ENCODE measurements at places on chromosomes 12 and 14.

DNA sequence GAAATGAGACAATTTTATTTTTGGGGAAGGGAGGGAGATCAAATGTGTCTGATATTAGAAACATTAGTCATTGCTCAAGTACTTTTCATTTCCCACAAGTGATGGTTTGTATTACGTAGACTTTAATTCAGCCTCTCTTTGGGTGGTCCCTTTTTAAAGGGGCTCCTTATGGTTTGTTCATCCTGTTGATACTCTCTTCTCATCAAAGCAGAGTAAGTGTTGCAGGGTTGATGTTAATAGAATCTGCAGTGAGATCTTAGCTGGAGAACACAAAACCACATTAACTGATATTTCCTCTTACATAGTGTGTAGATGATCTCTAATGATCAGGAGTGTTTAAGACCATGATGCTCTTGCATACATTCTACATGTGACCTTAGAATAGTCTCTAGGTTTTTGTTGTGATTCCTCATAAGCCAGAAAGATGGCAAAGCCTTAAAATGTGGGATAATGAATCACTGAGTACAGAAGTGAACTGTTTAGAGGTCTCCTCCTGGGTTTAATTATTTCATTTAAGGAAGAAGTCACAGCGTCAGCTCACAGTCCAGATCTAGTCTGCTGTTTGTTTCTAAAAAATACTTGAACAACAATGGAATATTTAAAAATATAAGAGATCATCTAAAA, 87.4 kb upstream of the PTPRR start:
- DNase-seq: no peak

DNA sequence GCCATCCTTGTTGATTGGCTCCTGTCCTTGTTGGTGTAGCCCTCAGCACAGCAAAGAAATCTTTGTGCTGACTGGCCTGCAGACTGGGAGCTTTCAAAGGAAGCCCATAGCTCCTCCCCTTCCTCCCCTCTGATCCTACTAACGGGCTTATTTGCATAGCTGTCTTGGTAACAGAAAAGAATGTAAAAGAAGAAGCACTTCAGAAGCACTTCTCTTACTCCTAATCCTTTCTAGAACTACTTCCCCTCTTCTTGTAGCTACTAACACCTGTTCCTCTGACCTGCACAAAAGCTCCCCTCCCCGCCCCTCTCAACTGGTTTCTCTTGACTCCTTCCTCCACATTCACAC, 14.3 kb upstream of the RIC8B start:
- DNase-seq: no peak

GRCh38 chr12:30926243-30927221, at the start of gene TSPAN11:
TSPAN11 (plus strand) TSS chr12:30926748; CDS start chr12:30953992, 27,244 bp downstream.
- DNase-seq: no peak

GRCh38 chr14:54166049-54166950, 209.7 kb upstream of the BMP4 start:
- no peak for DNase-seq

GRCh38 chr12:104953323-104953722, 4.8 kb downstream of the SLC41A2 start:
- no peak for DNase-seq

GRCh38 chr12:98845957-98846356, 200.9 kb downstream of the APAF1 start:
- DNase-seq: no peak

GRCh38 chr14:49858383-49858782, 5.8 kb upstream of the NEMF start:
- no peak for DNase-seq

DNA sequence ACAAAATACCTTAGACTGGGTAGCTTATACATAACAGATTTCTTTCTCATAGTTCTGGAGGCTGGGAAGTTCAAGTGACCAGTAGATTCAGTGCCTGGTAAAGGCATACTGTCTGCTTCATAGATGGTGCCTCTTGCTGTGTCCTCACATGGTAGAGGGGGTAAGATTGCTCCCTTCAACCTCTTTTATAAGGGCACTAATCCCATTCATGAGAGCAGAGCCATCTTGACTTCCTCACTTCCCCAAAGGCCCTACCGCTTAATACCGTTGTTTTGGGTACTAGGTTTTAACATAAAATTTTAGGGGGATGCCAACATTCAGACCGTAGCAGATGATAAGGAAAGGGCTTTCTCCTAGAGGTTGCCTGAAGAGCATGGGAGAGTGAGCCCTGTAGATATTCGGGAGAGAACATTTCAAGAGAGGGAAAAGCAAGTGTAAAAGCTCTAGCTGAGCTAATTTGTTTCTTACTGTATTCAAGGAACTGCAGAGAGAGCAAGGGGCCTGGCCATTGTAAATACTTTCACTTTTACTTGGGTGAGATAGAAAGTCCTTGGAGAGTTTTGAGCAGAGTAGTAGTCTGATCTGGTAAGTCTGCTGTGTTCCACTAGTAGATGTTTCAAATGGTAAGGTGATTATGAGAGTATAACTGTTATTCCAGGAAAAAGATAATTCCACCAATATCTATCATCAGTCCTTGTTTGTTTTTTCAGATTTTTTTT, 27.3 kb downstream of the FRS2 start:
- peak; percentile 43 for DNase-seq

DNA sequence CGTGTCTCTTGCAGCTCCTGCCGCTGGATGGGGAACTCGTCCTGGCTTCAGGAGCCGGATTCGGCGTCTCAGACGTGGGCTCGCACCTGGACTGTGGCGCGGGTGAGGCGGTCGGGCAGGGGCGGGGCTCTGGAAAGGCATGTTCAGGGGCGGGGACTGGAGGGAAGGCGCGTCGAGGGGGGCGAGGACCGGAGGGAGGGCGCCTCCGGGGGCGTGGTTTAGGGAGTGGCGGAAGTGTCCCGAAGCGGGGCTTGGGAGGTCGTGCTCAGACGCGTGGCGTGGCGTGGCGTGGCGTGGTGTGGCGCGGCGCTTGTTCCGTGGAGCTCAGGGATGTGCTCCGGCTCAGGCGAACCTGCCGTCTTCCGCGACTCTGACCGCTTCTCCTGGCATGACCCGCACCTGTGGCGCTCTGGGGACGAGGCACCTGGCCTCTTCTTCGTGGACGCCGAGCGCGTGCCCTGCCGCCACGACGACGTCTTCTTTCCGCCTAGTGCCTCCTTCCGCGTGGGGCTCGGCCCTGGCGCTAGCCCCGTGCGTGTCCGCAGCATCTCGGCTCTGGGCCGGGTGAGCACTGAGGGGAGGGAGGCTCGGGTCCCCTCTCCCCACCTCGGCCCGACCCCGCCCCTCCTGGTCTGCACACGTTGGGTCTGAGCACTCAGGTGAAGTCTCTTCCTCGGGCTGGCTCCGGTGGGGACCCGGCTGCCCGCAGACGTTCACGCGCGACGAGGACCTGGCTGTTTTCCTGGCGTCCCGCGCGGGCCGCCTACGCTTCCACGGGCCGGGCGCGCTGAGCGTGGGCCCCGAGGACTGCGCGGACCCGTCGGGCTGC, 6.2 kb downstream of the AMN start:
- DNase-seq: peak; percentile 71

DNA sequence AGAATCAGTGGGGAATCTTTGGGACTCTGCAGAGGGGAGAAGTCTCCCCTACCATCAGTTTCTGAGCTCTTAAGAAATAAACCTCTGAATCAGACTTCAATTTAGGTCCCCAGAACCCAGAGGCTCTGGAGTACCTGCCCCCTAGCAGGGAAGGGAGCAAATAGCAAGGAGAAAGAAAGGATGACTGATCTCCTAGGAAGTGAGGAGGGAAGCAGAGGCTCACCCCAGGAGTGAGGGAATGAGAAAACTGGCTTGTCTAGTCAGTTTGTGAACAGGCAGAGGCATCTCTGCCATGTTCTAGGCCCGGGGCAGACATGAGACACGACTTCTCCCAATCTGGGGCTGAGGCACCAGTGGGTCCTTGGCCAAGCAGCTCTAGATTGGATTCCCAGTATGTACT, 24.3 kb upstream of the SMUG1 start:
- DNase-seq: no peak

- DNase-seq: no peak
These were observed 166.7 kb upstream of the LHX5 start for GRCh38 chr12:113638460-113638775.

DNA sequence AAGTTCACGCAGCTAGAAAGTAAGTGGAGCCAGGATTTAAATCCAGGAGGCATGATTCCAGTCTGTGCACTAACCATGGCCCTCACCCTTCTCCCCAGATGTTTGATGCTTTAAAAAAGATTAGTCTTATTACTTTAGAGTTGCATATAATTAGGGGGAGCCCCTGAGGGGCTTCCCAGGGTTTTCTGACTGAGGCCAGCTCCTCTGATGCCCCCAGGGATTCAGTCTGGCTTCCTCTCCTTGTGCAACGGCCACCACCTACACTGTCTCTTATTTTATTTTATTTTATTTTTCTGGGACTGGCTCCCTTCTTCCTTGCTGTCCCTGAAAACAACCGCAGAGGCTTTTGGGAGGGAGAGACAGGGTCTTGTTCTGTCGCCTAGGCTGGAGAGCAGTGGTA, 22.6 kb downstream of the CLSTN3 start:
- no peak for DNase-seq

DNA sequence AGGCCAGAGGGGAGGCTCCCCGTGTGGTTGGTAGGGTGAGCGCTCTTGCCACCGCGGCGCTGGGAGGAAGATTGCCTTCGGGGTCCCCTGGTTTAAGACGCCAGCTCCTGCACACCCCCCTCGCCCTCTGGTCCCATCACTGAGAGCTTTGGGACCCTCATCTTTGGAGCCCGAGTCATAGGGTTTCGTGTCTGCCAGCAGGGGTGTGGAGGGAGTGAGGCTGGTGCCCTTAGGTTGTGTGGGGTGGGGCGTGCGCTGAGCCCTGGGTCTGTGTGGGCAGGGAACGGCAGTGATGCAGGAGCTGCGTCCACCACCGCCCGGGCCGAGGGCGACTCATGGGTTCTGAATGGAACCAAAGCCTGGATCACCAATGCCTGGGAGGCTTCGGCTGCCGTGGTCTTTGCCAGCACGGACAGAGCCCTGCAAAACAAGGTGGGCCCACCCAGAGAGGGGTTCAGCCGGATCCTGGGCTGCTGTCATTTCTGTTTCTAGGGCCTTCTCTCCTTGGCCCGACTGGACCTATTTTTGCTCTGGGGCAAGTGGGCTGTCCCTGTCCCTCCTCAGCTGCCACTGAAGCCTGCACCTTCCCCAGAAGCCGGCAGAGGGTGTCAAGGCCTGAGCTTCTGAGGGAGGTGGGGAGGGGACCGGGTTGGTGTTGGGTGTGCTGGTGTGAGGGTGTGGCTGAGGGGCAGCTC, 12.1 kb downstream of the ACADS start:
- no peak for DNase-seq

DNA sequence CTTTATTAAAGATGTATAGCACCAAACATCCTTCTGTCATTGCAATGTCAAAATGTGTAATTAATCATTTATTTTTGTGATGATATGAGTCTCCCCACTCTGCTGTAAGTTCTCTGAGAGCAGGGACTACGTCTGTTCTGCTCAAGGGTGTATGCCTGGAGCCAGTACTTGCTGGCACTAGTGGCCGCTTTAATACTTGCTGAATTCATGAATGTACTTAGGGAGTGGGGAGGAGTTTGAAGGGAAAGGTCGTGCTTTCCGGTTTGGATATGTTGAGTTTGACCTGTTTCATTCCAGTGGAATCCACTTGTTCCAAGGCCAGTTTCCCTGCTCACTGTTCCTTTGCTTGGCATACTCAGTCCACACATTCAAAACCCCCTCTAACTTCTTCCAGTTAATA, 1.9 kb upstream of the DCAF5 start:
- DNase-seq: no peak
